ENCODE measurements at places on chromosomes 7 and 10. TPM values are rescaled to one million over a fixed set of nuclear protein-coding genes. Genes with fewer than 3 reads are reported as not detected.

TFR2 gene
- 0.32 TPM for polyA plus RNA-seq

CXCL12 gene
- 4.7 TPM for polyA plus RNA-seq

LIPJ gene
- not detected for polyA plus RNA-seq

KLHL7 gene
- 30.8 TPM for polyA plus RNA-seq
